ENCODE measurements at places on chromosomes 4 and X.

DNA sequence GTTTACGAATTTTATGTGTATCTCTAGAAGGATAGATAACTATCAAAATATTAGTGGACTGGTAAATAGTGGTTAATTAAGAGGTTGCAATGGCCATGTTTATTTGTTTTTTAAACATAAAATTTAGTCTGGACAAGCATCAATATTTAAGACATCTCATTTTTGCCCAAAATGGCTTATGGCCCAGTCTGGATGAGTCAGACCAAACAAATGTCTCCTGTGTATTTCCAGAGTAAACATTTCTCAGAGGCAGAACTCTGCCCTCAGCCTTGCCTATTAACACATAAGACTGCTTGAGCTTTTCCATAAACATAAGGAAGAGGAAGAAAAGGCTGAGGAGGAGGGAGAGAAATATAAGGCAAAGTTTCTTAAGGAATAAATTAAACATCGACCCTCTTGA, 277.1 kb upstream of the DIAPH2 start:
- peak; percentile 43 for DNase-seq

DNA sequence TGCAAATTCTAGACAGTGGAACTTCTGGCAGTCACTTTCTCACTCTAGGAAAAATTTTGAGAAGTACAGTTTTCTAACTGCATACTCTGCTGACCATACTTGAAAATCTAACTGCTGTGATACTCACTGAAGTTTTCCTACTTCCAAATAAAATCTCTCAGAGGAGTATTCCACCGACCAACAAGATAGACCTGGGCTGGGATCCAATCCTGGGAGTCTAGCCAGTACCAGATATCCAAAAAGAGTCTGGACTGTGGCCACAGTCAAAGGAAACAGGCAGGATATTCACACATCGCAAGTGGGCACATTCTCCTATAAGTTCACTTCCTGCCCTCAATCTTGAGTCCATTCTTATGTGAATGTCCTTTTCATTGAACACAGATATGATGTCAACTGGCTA, 1138.7 kb upstream of the PCDH7 start:
- peak; percentile 41 for DNase-seq

- no peak for DNase-seq
These were observed 18.1 kb downstream of the PIR start for GRCh38 chrX:15475021-15475420.

GRCh38 chr4:122456231-122457116, at the start of gene IL2:
Gene IL2, minus strand, starts transcription at chr4:122456725. Its CDS starts 285 bp downstream, at chr4:122456440.
- DNase-seq = no peak

- no peak for DNase-seq
These were observed 182.2 kb downstream of the PACRGL start for GRCh38 chr4:20882500-20882899.

- peak; percentile 62 for DNase-seq
These were observed 151.8 kb downstream of the SLC7A11 start for GRCh38 chr4:138090150-138090917.

All from left lobe of liver (tissue), 2 donors.